ENCODE measurements at places on chromosomes 1 and 21.

DNA sequence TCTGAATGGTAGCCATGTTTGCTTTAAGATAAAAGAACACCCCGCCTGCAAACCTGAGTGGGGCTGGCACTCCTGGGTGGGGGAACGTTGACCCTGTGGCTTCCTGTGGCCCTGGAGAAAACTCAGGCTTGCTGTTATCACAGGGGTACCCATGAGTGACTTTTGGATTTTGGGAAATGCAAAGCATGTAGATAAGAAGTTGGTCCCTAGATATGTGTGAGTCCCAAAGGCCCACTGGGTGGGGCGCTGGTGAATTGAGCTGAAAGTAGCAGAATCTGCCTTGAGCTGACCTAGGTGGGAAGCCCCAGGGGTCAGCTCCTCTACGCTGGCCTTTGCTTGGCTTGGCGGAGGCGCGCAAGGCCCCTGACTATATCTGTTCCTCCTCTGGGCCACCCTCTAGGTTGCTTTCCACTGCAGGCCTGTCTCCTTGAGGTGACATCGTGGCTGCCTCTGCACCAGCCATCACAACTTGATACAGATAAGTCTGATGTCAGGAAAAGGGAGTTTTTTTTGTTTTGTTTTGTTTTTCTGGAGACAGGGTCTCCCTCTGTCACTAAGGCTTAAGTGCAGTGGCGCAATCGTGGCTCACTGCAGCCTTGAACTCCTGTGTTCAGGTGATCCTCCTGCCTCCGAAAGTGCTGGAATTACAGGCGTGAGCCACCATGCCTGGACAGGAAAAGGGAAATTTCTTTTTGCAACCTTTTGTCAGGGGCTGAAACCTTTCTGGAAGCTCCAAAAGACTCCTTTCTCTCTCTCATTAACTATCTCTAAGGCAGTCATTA lies 72.2 kb downstream of the AGPAT3 start:
- DNase-seq: no peak

DNA sequence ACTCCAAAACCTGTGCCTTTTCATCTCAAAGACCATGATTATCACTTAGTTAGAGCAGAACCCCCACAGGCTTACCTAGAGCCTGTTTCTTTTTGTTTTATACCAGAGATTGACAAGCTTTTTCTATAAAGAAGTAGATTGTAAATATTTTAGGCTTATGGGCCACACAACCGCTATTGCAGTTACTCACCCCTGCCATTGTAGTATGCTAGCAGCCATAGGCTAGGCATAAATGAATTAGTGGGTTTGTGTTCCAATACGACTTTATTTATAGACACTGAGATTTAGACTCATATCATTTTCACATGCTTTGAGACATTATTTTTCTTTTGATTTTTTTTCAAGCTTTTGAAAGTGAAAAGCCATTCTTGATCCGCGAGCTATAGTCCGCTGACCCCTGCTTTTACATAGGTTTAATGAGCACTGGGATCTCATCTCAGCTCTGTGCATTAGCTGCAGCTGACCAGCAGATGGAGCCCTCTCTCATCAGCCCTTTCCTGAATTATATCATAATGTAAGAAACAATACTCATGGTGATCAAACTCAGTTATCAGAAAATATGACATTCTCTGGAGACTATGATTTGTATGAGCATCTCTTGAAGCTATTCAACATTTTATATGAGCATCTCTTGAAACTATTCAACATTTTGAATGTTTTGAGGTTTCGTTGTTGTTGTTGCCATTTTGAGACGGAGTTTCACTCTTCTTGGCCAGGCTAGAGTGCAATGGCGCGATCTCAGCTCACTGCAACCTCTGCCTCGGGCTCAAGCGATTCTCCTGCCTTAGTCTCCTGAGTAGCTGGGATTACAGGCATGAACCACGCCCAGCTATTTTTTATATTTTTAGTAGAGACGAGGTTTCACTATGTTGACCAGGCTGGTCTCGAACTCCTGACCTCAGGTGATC lies 111.9 kb upstream of the L1TD1 start:
- DNase-seq: peak; percentile 47

GRCh38 chr1:168726281-168726680 lies 2.7 kb downstream of the DPT start:
- DNase-seq: no peak

GRCh38 chr1:43147625-43148327 lies 24.3 kb downstream of the EBNA1BP2 start:
- peak; percentile 92 for DNase-seq

DNA sequence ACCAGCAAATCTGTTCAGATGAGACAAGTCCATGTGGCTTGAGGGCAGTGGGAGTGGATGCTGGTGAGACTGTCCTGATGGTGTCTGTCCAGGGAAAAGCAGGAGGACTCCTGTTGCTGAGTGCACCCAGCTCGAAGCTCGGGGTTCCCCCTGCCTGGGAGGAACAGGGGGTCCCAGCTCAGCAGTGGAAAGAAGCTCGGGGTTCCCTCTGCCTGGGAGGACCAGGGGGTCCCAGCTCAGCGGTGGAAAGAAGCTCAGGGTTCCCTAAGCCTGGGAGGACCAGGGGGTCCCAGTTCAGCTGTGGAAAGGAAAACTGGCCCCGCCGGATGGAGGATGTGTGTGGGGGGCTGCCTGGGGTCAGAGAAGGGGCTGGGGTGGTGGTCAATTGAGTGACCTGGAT lies 39.1 kb downstream of the CRYAA start:
- DNase-seq: no peak

Measured in tongue (tissue), 3 donors.